ENCODE measurements at places on chromosomes 3 and 15.

DNA sequence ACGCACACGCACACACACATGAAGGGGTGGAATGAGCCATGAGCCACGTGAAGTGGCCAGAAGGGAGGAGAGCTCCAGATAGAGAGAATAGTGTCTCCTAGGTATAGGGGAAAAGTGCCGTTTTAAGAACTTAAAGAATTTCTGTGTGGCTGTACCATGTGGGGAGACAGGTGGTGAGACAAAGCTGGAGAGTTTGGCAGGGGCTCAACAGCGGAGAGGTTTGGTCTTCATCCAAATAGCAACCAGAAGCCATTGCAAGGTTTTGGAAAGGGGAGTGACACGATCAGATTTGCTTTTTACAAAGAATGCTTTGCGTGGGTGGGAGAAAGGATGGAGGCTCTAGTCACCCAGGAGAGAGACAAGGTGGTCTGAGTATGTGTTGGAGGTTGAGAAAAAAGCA lies 146.0 kb downstream of the IL20RB start:
- no peak overlapping the region for H3K27ac ChIP-seq
- H3K36me3 ChIP-seq, result no peaks in the 10 kb centered on the region
- no peak overlapping the region for H3K4me3 ChIP-seq
- H3K27me3 ChIP-seq, result peaks cover 27% of the 10 kb centered on the region

- H3K27me3 ChIP-seq, result no peaks in the 10 kb centered on the region
- no peak for DNase-seq
- H3K27ac ChIP-seq, result no peak overlapping the region
- H3K4me3 ChIP-seq, result no peak overlapping the region
- H3K4me1 ChIP-seq, result no peaks in the 10 kb centered on the region
These were observed 70.2 kb downstream of the CLDN1 start for GRCh38 chr3:190252080-190252479.

- peaks cover 15% of the 10 kb centered on the region for H3K36me3 ChIP-seq
- peaks cover 33% of the 10 kb centered on the region for H3K4me1 ChIP-seq
- peak overlapping the region; percentile 82 for H3K4me3 ChIP-seq
- H3K27ac ChIP-seq, result peak overlapping the region; percentile 44
- no peaks in the 10 kb centered on the region for H3K27me3 ChIP-seq
- DNase-seq, result peak; percentile 60
These were observed 1.3 kb downstream of the TNK2 start for GRCh38 chr3:195906865-195907683.

DNA sequence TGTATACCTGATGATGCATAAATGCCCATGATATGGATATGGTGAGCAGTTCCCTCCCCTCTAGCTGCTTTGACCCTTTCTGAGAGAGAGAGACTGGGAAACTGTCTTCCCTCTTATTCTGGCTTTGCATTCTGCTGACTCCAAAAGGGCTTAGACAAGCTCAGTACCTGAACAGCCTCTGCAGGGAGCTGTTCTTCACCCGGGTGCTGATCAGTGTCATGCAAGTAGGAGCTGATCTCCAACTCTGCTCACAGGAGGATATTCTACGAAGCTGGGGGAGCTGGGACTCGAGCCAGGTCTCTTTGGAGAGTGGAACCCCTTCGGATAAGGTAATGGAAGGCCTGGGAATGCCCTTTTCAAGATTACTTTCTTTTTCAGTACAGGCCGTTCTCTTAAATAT lies 237.1 kb downstream of the RYR3 start:
- no peaks in the 10 kb centered on the region for H3K36me3 ChIP-seq
- no peak overlapping the region for H3K27ac ChIP-seq
- peak; percentile 6 for DNase-seq
- no peaks in the 10 kb centered on the region for H3K4me1 ChIP-seq

DNA sequence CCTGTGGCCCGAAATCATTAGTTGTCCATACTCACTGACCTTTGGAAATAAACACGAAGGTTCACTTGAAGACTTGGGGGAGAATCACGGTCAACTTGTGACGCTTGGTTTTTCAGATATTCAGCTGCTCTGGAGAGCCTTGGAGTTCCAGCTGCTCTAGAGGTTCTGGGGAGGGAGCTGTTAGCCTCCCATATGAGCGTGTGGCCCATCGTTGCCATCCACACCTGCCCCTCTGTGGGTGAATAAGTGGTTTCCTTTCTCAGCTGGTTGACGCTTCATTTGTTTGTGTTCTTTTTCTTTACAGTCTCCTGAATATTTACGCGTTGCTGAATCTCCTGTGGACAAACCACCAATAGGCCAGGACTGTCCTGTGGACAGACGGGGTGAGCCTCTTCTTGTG lies 35.6 kb downstream of the APBA2 start:
- no peaks in the 10 kb centered on the region for H3K36me3 ChIP-seq
- DNase-seq, result no peak
- H3K4me3 ChIP-seq, result no peak overlapping the region
- H3K27me3 ChIP-seq, result no peaks in the 10 kb centered on the region
- H3K4me1 ChIP-seq, result no peaks in the 10 kb centered on the region

DNA sequence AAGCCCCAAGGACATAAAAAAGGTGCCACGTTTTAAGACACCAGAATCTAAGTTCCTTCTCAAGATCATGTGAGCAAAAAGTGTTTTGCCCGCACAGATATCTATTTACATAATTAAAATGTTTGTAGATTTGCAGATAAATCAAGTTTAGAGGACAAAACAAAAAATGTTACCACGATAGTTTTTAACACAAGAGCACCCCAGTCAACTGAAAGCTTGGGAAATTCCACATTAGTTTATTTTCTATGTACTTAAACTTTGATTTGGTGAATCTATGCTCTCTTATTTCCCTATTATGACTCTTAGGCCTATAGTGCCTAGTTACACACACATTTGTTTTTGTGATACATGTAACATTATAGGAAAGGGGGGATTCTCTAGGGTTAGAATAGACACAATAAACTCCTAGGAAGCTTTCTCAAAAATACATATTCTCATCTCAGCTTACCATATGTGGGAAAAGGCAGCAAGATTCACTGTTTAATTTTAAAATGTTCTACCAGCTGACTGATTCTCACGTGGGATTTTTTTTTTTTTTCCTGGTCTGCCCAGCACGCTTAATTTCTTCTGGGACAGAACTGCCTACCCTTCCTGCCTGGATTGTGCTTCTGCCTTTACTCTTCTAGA lies 8.4 kb upstream of the LEKR1 start:
- no peaks in the 10 kb centered on the region for H3K27me3 ChIP-seq
- H3K4me1 ChIP-seq, result peaks cover 57% of the 10 kb centered on the region
- peaks cover 45% of the 10 kb centered on the region for H3K36me3 ChIP-seq
- peak overlapping the region; percentile 94 for H3K4me3 ChIP-seq
- peak overlapping the region; percentile 96 for H3K27ac ChIP-seq

GRCh38 chr15:92829875-92830274 lies 70.2 kb upstream of the CHD2 start:
- no peaks in the 10 kb centered on the region for H3K27me3 ChIP-seq
- peaks cover 24% of the 10 kb centered on the region for H3K36me3 ChIP-seq
- no peak for DNase-seq
- H3K4me3 ChIP-seq, result no peak overlapping the region
- H3K4me1 ChIP-seq, result peaks cover 32% of the 10 kb centered on the region

DNA sequence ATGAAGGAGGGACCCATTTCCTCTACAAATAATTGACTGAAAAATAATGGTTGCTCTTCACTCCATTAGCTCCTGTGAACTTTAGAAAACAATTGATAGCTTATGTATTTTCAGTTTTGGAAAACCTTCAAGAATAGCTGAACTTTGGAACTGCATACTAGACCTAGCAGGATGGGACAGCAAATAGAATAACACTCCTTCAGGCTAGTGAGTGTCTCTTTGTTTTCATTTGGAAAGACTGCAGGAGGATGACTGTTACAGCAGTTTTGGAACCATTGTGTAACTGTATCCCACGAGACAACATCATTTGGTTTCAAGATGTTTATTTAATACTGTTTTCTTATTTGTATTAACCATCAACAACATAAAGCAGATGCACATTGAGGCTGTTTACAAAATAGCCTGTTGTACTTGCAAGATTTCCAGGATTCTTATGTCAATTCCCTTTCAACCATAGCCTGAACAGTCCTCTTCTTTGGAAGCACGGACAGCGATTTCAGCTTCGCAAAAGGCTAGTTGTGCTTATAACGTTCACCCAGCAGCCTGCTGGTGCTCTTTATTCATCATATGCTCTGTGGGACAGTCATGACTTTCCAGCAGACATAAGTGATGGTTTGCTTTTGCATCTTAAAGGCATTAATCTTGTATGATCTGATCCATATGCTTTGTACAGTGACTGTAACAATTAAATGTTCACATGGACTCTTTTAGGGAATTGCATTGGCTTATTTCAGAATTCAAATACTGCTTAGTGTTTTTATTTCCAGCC lies 335.5 kb downstream of the IL5RA start:
- H3K27ac ChIP-seq, result no peak overlapping the region
- no peaks in the 10 kb centered on the region for H3K4me1 ChIP-seq
- H3K36me3 ChIP-seq, result no peaks in the 10 kb centered on the region

DNA sequence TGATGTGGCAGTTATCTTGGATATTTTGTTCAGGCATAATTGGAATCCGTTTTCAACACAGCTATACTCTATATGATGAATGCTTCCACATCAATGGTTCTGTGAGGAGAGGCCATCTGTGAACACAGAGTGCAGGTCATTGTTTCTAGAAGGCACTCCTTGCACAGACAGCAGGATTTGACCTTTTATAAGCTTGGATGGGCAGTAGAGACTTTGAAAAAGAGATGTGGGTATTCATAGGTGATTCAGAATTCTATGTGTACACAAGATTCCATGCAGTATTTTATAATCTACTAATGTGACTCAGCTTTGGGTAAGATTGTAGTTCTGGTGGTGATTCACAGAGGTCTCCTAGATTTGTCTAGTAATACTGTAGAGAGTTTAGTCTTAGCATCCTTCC lies 12.5 kb downstream of the ARPP21 start:
- no peaks in the 10 kb centered on the region for H3K27me3 ChIP-seq
- H3K27ac ChIP-seq, result no peak overlapping the region
- no peaks in the 10 kb centered on the region for H3K36me3 ChIP-seq
- DNase-seq, result no peak

DNA sequence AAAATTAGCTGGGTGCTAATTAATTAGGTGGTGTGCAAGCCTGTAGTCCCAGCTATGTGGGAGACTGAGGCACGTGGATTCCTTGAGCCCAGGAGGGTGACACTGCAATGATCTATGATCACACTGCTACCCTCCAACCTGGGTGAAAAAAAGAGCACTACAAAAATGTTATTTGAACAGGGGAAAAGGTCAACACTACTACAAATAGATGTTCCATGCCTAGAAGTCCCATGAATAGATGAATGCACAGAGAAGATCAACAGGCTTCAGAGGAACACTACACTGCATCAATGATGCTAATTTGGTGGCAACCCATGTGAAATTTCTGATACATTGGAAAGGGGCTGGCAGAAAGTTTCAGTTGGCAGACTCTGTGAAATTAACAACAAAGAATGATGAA lies 105.4 kb upstream of the FHIT start:
- DNase-seq, result no peak
- H3K36me3 ChIP-seq, result no peaks in the 10 kb centered on the region
- H3K4me1 ChIP-seq, result no peaks in the 10 kb centered on the region
- no peak overlapping the region for H3K27ac ChIP-seq
- no peaks in the 10 kb centered on the region for H3K27me3 ChIP-seq
- no peak overlapping the region for H3K4me3 ChIP-seq

GRCh38 chr15:49290191-49290590 lies 120.1 kb downstream of the GALK2 start:
- H3K4me3 ChIP-seq, result no peak overlapping the region
- no peak overlapping the region for H3K27ac ChIP-seq
- no peak for DNase-seq
- H3K4me1 ChIP-seq, result peaks cover 10% of the 10 kb centered on the region
- H3K27me3 ChIP-seq, result no peaks in the 10 kb centered on the region
- H3K36me3 ChIP-seq, result no peaks in the 10 kb centered on the region

DNA sequence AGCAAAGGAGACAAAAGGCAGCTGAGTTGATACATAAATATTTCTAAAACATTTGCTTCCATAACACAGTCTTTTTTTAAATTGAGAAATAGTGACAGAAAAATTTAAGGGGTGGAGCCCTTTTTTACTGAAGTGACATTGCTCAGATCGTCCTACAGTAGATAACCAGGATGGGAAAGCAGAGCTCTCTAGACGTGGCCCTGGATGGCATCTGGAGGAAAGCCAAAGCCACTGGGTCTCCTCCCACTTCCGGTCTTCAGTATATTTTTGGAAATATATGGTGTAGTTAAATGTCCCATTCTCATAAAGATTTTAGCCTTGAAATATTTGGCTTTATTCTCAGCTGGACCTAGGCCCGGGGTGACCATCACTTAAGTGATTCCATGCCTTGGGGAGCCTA lies 326.1 kb downstream of the ZNF621 start:
- H3K27me3 ChIP-seq, result no peaks in the 10 kb centered on the region
- DNase-seq, result no peak
- H3K4me1 ChIP-seq, result no peaks in the 10 kb centered on the region

DNA sequence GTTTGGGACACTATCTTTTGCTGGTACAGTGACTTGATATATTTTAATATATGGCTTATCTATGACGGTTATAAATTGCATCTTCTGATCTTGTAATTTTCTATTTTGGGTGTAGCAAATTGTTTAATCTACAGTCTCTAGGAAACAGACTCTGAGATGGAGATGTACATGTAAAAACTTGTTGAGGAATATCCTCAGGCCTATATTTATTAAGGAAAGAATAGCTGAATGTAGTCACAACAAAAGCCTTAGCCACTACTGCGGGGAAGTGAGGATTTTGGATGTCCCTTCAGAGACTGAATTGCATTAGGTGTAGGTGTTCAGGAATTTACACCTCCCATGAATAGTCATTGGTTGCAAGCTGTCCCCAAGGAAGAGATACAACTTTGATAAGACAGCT lies 13.8 kb upstream of the OR5K3 start:
- DNase-seq, result no peak
- H3K36me3 ChIP-seq, result no peaks in the 10 kb centered on the region
- H3K4me3 ChIP-seq, result no peak overlapping the region
- H3K27ac ChIP-seq, result no peak overlapping the region

GRCh38 chr3:129567176-129567705 lies 24.3 kb downstream of the H1-8 start:
- DNase-seq, result no peak
- no peaks in the 10 kb centered on the region for H3K4me1 ChIP-seq
- no peak overlapping the region for H3K4me3 ChIP-seq
- no peaks in the 10 kb centered on the region for H3K27me3 ChIP-seq
- H3K27ac ChIP-seq, result no peak overlapping the region
- H3K36me3 ChIP-seq, result no peaks in the 10 kb centered on the region

DNA sequence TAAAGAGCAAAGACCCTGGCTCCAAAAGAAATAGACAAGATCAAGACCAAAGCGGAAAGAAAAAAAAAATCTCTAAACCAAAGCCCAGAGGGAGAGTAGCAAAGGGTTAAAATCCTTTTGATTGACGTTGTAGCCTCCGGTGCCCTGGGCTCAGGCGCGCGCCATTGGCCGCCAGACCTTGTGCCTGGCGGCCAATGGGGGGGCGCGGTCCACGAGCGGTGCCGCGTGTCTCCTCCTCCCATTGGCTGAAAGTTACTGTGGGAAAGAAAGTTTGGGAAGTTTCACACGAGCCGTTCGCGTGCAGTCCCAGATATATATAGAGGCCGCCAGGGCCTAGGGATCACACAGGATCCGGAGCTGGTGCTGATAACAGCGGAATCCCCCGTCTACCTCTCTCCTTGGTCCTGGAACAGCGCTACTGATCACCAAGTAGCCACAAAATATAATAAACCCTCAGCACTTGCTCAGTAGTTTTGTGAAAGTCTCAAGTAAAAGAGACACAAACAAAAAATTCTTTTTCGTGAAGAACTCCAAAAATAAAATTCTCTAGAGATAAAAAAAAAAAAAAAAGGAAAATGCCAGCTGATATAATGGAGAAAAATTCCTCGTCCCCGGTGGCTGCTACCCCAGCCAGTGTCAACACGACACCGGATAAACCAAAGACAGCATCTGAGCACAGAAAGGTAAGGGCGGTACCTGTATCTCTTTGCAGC lies at the start of gene HES1:
Gene HES1, plus strand, starts transcription at position 343 of the 713 bp plus-strand sequence. Its CDS starts 233 bp downstream, at position 576.
- peaks cover 51% of the 10 kb centered on the region for H3K4me1 ChIP-seq
- peak within 1 kb of the TSS; percentile 92 for H3K4me3 ChIP-seq
- H3K27me3 ChIP-seq, result no peaks in the 10 kb centered on the region
- peak within 1 kb of the TSS; percentile 83 for H3K27ac ChIP-seq
- peak; percentile 99 for DNase-seq
- peaks cover 91% of the 10 kb centered on the region for H3K36me3 ChIP-seq
